SK-N-DZ (cell line): ENCODE measurements at places on chromosomes 3 and 15.

DNA sequence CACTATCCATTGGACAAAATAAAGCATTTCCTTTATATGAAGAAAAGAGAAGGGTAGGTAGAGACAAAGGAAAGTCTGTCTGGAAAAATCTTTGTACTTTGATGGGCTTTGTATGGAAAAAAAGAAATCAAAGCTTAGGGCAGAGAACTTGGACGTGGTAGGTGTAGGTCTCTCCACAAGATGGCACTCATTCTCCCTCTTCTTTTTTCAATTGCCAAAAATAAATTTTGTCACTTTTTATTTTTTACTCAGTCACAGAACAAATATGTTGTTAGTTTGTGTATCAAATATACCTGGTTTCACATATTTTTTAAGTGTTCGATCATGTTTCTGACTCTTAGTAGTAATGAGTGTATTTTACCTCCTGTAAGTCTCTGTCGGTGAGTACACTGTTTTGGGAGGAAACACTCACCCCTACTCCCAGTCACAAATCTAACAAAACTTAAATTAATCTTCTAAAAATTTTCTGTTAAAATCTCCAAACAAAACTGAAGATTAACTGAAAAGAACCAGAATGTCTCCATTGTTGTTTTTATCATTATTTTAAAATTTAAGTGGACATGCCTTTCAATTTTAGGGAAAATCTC is 415.8 kb upstream of the GOLIM4 start:
- peak; percentile 23 for DNase-seq

- no peak for DNase-seq
Measured at GRCh38 chr15:41936649-41937567, 35.4 kb downstream of the EHD4 start.

DNA sequence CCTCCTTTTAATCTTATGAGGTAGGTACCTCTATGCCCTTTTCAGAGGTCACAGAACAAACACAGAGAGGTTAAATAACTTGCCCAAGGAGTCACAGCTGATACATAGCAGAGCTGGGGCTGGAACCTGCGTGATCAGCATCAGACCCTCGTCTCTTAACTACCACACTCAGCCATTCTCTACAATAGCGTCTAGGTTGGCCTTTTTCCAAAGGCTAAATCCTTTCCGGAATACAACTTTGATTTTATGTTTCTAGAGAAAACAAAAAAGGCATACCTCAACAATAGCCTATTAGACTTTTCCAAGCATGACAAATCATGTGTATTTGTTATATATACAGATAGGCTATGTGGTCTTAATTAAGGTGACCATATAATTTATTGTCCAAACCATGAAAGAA is 187.2 kb downstream of the RORA start:
- DNase-seq = no peak

DNA sequence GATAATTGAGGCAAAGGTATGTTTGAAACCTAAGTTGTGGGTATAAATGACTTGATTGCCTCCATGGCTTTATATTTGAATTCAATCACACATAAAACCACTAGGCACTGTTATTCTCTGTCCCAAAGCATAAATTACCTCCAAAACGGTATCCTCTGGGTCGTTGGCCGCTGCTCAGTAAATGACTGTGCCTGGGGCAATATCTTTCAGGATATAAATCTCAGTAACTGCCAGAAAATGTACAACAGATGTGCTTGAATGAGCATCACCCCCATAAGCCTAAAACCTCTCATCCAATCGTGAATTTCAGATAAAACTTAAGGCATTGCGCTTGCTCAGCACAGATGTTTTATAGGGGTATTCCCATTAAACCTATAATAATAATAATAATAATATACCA is 19.0 kb upstream of the C3orf49 start:
- DNase-seq = no peak

- DNase-seq = no peak
Measured at GRCh38 chr3:161101609-161102008, 3.5 kb downstream of the B3GALNT1 start.

- DNase-seq = no peak
Measured at GRCh38 chr3:26015752-26016151, 225.9 kb downstream of the OXSM start.

GRCh38 chr15:92616621-92617548 is 38.7 kb downstream of the FAM174B start:
- no peak for DNase-seq

DNA sequence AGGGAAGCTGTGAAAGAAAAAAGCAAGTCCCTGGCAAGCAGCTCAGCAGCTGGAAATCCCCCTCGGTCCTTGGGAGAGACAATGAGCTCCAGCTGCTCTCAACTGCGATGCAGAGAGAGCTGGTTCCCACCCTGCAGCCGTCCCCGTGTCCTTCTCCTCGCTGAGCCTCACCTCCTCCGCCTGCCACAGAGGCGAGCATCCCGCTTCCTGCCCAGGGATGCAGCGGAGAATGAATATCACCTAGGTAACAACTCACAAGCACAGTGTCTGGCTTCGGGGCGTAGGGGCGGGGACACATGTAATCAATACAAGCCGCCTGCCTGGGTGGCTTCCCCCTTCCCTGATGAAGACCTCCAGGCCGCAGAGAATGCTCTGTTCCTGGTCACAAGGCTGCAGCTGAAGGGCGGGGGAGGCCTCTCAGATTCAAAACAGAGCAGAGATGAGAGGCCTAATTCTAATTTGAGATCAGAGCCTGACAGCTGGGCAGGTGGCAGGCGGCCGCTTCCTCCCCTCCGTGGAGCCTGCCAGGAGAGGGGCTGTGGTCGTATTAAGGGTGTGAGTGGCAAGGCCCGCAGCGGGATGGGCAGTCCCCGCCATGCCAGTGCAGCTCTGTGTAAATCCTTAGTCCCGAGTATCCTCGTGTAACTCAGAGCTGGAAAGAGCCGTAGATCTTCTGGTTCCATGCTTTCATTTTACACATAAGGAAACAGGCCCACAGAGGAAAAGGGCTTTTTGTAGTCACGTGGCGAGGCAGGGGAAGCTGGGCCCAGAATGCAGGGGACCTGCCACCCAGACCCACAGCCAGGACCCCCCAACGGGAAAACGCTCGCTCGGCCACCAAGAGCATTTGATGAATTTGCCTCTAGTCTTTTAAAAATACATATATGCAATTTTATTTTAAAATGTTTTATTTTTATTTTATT is 24.3 kb downstream of the ZDHHC19 start:
- DNase-seq = peak; percentile 95

DNA sequence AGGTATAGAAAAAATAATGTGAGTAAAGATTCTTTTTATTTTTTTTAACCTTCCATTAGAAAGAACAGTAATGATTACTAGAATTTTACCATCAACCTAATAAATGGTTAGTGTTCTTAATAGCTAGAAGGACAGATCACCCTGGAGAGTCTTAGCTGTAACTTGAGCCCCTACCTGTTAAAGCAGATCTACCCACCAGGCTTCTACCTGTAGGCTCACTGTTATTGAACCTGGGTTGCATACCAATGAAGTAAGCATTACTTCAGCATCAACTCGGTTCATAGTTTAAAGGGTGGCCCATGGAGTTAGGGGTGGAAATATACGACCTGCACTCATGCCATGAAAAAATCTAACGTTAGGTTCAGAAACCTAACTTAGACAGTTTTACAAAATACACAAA is 280.4 kb downstream of the BBX start:
- DNase-seq = no peak

DNA sequence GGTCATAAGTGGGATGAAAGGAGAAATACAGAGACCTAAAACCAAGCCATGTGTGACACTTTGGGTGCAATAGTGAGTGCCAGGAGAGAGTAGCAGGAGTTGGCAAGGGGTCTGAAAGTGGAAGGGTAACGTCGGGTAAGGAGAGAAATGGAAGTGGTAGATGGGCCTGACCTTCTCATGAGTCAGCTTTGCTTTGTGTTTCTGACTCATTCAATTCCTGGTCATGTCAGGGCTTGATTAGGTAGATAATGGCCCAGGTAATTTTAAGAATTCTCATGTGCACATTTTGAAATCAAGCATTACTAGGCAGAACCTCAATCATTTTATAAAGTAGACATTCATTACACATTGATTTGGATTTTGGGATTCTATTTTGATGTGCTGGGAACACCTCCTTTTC is 262.5 kb downstream of the SOX2 start:
- no peak for DNase-seq

DNA sequence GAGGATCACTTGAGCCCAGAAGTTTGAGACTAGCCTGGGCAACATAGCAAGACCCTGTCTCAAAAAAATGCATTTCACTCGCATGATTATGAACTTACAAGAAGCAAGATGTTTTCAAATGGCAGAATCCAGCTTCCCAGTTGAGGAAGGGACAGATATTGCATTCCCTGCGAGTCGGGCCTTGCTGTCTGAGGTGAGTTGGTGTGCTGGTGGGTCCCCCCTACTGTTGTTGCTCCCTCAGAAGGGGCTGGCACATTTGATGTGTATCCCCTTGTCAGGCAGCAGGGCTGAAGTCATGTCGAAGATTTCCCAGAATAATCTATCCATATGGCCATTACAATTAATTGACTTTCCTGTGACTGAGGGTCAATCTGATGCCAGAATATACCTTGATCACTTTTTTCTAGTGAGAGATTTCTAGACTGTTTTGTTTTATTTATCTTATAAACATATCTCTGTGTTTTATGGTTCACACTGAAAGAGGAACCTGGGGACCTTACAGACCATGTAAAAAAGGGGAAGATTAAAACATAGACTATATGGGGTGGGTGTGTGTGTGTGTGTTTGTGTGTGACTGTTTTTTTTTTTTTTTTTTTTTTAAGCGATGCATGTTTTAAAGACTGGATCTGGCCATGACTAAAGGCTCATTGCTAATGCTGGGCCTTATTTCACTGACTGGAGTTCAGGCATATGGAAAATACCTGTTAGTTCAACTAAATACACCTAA is 112.1 kb upstream of the MRPS22 start:
- no peak for DNase-seq

GRCh38 chr15:49864251-49864650 is 243.4 kb downstream of the DTWD1 start:
- no peak for DNase-seq

DNA sequence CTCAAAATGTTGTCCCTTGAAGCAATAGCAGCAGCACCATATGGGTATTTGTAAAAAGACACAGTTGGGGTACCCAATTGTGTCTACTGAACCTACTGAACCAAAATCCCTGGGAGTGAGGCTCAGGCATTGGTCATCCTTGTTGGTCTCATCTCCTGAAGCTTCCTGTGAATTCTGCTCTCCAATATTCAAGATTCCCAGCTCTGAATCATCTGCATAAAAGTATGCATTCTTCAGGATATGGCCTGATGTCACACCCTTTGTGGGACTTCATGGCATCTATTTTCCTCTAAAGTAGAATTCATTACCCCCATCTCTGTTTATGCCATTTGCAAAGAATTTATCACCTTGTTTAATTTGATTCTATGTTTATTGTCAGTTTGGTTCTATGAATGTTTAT is 13.3 kb upstream of the PTX3 start:
- DNase-seq = no peak

DNA sequence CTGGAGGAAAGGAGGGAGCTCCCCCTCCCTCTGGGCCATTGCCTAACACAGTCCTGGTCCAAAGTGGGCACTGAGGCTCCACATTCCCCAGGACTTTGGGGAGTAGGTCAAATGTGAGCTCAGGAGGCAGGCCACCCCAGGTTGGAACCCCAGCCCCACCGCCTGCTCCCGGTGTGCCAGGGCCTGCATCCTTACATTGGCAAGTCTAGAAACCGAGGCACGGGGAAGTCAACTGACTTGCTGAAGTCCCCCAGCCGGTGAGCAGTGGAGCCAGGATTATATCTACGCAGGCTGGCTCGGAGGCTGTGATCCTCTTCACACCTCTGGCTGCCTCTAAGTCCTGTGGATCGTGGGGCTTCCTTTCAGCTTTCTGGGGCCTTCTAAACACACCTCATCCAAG is 48.7 kb downstream of the RHCG start:
- no peak for DNase-seq

DNA sequence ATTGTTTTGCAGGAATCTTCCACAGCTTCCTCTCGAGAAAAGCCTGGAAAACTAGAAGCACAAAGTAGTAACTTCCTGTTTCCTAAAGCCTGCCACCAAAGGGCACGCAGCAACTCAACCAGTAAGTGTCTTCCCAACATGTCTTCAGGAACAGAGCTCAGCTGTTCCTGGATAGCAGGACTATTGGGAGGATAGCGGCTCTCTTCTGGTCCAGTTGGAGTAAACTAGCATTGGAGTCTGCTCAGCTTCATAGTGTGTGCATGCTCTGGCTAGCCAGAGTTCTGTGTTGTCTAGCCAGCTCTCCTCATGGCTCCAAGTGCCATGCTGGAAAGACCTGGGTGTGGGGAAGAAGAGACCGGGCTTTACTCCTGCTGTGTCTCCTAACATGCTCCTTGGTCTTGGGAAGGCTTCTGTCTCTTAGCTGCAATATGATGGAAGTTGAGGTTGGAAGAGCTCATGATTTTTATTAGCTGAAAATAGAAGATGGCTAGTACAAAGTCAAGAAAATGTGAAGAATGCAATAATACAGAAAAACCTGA is 63.1 kb downstream of the IL16 start:
- DNase-seq = no peak

- peak; percentile 75 for DNase-seq
Measured at GRCh38 chr3:195895078-195895860, 13.1 kb downstream of the TNK2 start.

DNA sequence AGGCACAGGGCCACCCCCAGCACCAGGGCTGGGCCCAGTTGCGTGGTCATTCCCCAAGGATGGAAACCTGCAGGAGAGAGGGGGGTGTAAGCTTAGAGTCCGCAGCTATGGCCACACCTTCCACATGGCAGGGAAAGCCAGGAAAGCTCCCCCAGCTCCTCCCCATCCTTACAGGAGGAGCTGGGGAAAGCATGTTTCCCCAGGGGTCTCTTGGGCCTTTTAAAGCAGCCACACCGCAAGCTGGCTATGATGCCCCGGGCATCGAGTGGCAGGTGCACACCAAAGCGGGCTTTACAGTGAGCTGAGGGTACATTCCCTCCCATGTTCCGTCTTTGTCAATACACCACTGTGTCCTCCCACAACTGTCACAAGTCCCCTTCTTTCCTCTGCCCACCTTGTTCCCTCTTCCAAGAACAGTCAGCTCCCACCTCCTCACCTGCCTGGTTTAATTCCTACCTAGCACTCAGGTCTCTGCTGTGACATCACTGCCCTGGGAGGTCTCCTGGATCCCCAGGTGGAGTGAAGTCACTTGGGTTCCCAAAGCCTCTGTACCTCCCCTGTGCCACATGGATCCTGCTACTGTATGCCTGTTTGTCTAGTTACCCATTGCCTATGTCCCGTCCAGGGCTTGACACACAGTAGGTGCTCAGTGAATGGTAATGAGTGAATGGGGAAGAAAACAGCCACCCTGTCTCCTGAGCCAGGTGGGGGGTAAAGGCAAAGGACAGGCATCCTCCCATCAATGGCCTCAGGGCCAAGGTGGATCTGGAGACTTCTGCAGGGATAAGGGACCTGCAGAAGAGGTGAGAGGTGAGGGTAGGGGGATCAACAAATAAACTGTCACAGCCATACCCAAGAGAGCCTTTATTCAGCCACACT is 3.4 kb downstream of the HYAL3 start:
- no peak for DNase-seq

DNA sequence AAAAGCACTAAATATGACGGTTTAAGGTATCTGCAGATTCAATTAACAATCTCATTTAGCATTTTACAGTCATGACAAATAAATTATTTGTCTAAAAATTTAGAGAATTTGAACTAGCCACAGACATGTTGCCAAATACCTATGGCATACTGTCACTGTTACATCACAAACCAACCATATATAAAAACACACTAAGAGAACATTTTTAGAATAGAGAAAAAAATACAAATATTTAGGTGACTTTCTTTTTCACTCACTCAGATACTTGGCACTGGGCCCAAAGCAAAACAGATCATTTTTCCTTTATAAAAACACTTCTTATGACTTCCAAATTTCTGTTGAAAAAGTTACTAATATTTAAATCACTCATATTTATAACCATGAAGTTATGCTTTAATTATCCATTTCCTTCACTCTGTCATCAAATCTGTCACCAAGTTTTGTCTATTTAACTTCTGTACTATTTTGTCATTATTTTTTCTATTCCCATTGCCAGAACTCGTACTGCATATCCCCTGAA is 644.7 kb downstream of the OTOL1 start:
- no peak for DNase-seq
